ENCODE measurements at places on chromosomes 7 and 10. TPM values are rescaled to one million over a fixed set of nuclear protein-coding genes. Genes with fewer than 3 reads are reported as not detected.

The SEMA3C gene
- total RNA-seq, result 319 TPM

The DCLRE1A gene
- total RNA-seq, result 10.9 TPM

The SPDYE2B gene
- total RNA-seq, result 0.16 TPM

The PSD gene
- total RNA-seq, result 1.3 TPM
